NCI-H2227 treated with DMSO at 0.1 percent for 48 hours (cell line): ENCODE measurements at places on chromosomes 5 and 9.
A peak's percentile ranks its signal among the peaks of the same experiment; 100 is the strongest.

GRCh38 chr9:20714442-20715415, 30.7 kb downstream of the FOCAD start:
- no peak for DNase-seq

- DNase-seq, result no peak
Observed at GRCh38 chr9:4986783-4987182, 1.7 kb downstream of the JAK2 start.

DNA sequence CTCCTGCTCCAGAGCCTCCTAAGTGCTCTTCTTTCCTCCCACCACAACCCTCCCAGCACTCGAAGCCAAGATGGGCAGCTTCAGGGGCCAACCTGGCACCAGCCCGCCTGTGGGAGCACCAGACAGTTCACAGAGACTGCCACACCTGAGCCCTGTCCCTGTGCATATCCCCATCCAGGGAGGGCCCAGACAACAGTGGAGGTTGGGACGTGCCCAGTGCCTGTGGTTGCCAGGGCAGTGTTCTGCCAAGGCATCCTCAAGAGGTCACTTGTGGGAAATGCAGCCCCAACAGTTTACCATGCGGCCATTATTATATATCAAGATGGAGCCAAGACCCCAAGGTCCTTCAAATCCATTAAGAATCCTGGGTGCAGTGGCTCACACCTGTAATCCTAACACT, 23.0 kb upstream of the TRIO start:
- DNase-seq, result no peak

- DNase-seq, result no peak
Observed at GRCh38 chr5:110840347-110840960, 101.6 kb downstream of the SLC25A46 start.

- no peak for DNase-seq
Observed at GRCh38 chr9:129145841-129146292, 32.2 kb downstream of the IER5L start.

GRCh38 chr5:44613936-44614335, 194.8 kb upstream of the MRPS30 start:
- no peak for DNase-seq

GRCh38 chr9:133566382-133566781, 31.9 kb downstream of the ADAMTSL2 start:
- no peak for DNase-seq

- DNase-seq, result no peak
Observed at GRCh38 chr5:158769079-158769478, 330.6 kb downstream of the EBF1 start.

- no peak for DNase-seq
Observed at GRCh38 chr5:177131352-177132135, 2.0 kb upstream of the NSD1 start.

GRCh38 chr9:1261879-1262766, 212.0 kb downstream of the DMRT2 start:
- DNase-seq, result no peak

DNA sequence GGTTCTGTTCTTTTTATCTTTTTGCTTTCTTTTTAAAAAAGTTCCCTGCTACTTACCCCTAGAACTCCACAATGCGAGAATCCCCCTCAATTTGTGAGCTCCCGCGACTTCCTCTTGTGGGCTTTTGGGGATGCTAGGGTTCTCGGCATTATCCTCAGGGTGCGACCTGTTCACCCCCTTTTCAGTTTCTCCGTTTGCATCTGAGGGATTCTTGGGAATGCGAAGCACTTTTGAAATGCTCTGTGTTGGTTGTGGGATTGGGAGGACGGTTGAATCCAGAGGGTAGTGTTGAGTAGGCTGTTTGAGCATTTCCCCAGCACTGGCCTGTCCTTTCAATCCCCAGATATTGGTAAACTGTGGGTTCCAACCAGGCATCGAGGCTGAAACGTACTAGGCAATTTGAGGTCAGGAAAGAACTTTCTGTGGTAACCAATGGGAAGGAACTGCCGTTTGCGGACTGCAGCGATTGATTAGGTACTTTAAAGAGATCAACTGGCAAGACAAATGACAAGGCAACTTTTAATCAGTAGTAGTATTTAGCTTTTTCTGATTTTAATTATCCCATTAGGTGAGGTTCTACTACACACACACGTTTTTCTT, 415 bp downstream of the XRCC4 start:
- peak; percentile 42 for DNase-seq

- no peak for DNase-seq
Observed at GRCh38 chr9:109765830-109766229, 14.2 kb upstream of the PALM2AKAP2 start.

DNA sequence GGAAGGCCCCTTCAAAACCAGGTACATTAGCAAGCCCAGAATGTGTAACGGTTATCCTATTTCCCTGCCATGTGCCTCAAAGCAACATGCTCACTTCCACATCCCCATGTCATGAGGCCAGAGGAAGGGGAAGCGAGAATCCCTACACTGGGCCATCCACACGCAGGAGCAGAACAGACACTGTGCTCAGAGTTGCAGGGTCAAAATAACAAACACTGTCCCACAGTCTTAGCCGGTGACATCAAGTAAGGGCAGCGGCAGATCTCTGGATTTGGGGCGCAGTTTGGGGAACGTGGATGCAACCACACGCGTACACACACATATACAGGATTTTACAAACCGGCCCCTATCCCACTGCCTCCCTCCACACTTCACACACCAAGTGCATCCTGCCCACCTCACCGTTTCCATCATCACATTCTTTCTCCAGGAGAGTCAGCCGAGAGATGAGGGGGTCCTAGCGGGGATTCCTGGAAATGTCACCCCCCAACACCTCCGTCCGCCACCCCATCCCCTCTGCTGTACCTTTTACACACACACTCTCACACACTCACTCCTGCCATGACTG, 776 bp downstream of the APBA1 start:
- DNase-seq, result no peak

DNA sequence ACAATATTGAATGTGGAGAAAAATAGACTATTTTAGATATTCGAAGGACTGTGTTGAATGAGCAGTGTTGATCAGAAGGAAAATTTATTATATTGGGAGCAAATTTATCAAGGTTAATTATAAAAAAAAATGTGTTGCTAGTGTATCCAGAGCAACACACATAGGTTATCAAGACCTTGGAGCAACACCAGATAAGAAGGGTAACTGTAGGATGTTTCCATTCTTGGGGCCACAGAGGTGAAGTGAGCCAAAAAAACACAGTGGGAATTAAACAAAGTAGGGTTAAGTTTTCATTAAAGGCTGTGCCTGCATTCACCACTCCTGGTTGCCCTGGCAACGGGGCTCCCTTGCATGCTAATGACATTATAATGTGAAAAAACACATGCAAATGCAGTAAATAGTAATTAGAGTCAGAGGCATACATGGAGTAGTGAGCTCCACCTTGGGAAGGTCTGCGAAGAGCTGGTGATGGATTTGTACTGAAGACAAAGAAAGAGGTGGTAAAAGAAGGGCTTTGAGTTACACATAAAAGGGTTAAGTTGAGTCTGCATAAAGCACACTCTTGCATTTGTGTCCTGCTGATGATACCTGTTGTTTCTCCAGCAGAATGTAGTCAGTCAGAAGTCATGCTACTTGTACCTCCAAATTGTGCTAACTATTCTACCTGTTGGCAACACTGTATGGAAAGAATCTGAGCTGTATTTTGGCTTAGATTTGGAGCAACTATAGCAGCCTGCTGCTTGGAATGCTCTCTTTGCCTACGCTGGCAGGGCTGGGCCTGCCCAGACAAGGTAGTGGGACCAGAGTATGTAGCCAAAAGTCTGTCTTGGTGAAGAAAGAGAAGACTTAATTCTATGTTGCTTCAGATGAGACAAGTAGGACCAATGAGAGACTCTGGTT, 59.6 kb downstream of the ATG10 start:
- DNase-seq, result no peak

DNA sequence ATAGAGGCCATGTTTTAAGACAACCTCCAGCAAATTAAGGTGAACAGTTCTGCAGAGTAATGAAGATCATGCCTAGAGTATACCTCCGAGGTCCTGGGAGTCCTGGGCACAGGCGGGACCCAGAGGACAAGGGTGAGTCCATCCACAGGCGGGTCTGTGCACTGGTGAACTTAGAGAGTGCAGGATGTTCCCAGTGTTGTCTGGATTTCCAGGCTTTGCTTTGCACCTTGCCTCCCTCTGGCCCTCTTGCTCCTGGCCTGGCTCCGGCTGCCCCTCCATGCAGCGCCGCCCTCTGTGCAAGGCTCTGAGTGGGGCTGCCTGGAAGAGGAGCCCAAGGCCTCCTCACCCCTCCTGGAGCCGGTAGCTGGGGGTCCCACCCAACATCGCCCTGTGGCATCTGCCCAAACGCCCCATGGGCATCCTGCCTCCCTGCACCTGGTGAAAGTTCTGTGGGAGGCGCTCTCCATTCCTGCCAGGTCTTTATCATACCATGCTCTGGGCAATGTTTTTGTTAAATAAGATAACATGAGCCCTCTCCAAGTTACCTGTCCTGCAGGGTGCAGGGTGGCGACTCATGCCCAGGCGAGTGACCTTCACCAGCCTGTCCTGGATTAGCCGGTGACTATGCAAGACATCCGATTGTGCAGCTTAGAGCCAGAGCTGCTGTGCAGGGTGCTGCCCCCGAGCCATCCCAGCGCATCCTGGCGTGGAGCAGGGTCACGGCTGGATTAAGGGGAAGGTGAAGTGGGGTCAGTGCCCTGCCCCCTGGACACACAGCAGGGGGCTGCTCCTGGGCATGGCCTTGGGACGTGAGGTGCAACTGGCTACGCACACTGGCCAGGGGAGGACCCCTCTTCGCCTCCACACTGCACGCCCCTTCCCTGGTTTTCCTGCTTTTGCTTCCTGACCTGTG, 41.3 kb upstream of the LPCAT1 start:
- no peak for DNase-seq

GRCh38 chr5:92320446-92320845, 937.3 kb upstream of the ARRDC3 start:
- no peak for DNase-seq

- DNase-seq, result no peak
Observed at GRCh38 chr5:17991775-17992174, 357.5 kb downstream of the TAF11L14 start.

DNA sequence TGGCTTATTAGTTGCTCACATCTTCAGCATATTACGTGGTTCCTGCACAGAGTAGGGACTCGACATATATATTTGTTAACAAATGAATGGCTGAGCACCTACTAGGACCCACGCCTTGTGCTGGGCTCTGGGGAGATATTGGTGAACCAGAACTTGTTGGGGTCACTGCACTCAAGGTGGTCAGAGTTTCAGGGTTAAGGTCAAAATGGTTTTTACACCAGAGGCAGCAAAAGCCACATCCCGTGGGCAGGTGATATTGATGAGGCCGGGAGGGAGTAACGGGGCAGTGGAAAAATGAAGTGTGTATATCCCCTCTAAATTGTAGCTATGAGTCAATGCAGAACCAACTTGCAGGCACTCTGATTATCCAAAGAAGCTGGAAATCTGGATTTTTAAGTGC, 136.5 kb upstream of the KLF4 start:
- DNase-seq, result no peak

DNA sequence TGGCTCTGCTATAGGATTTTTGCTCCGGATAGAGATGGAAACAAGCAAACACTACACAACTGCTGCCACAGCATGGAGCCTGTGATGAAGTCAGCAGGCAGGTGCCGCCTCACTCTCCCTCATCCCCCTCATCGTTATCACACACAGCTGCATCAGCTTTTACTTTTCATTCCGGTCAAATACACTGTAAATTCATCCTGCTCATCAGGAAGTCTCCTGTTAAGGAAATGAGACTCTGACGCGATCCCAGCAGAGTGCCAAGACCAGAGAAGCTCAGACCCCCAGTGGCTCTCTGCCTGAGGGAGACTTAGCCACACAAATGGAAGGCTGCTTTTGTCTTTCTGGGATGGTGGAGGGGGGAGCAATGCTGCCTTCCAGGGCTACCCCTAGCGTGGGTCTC, 270.2 kb downstream of the ELAVL2 start:
- no peak for DNase-seq

GRCh38 chr9:122107291-122107805, 14.2 kb upstream of the TTLL11 start:
- DNase-seq, result no peak

GRCh38 chr5:27938989-27939388, 900.6 kb upstream of the CDH9 start:
- no peak for DNase-seq

DNA sequence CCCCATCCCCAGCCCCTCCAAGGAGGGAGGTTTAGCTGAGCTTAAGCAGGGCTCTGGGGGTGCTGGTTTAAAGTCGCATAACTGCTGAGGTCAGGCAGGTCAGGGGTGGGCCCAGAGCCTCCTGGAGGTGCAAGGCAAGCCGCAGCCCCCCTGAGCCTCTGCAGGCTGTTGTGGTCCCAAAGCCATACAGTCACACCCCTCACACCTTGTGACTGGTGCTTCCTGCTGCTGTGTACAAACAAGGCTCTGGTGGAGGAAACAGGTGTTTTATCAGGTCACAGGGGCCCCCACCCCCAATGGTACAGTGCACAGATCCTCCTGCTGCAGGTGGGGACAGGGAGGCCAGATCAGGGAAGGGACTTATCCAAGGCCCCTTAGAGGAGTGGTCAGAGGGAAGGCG, 8.0 kb downstream of the TCF7 start:
- no peak for DNase-seq

DNA sequence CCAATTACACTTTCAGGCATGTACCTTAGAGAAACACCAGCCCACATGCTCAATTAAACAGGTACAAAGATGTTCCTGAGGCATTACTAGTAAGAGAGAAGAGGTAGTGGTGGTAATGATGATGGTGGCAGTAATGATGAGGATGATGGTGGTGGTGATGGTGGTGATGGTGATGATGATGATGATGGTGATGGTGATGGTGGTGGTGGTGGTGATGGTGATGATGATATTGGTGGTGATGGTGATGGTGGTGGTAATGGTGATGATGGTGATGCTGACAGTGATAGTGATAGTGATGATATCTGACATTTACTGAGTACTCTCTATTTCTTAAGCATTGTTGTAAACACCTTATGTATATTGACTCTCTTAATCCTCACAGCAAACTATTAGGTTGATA, 318.4 kb downstream of the NSG2 start:
- no peak for DNase-seq
